ENCODE measurements at places on chromosomes 16 and 17.

DNA sequence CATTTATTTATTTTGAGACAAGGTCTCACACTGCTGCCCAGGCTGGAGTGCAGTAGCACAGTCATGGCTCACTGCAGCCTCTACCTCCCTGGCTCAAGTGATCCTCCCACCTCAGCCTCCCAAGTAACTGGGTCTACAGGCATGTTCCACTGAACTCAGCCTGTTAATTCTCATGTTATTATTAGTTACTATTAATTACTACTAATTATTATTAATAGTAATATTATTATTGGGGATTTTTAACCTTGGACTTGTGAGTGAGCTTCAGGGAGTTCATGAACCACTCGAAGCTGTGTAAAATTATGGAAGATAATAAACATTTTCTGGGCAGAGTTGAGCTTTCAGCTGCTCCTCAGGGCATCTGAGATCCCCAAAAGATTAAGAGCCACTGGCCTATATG is 4.6 kb upstream of the STAC2 start:
- no peak for DNase-seq

DNA sequence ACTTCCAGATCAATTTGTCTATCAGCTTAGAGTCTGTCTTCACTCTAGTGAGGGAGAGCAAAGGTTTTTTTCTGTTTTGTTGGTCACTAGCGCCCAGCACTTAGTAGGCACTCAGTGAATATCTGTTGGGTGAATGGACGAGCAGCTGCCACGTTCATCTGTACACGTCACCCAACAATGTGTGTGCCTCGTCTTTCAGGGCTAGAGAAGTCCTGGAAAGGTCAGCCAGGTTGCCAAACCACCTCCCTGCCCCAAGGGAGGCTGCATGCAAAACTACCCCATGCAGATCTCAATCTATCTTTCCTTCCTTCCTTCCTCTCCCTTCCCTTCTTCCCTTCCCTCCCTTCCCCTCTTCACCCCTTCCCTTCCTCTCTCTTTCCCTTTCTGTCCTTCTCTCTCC is 340.9 kb downstream of the SOX9 start:
- no peak for DNase-seq

GRCh38 chr17:60535382-60536279 is 9.6 kb upstream of the APPBP2 start:
- no peak for DNase-seq

DNA sequence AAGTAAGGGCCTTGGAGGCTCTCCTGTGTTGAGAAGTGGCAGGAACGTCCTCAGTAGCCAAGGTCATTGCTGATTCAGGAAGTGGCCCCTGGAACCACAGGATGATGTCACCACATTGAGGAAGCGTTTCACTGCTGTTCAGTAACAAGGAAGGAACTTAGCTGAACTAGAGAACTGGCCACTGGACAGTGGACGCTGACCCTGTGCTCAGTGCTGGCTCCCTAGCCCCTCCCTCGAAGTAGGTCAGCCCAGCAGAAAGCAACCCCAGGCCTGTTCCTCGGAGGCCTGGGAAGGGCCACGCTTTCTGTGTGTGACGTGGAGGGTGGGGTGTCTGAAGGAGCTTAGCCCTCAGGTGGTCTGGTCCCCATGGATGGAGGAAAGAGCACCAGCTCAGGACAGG is 58.3 kb downstream of the B9D1 start:
- no peak for DNase-seq

- peak; percentile 63 for DNase-seq
Measured at GRCh38 chr17:74960570-74961342, 11.8 kb downstream of the HID1 start.

GRCh38 chr17:12348476-12348875 is 317.2 kb upstream of the MYOCD start:
- DNase-seq = no peak

DNA sequence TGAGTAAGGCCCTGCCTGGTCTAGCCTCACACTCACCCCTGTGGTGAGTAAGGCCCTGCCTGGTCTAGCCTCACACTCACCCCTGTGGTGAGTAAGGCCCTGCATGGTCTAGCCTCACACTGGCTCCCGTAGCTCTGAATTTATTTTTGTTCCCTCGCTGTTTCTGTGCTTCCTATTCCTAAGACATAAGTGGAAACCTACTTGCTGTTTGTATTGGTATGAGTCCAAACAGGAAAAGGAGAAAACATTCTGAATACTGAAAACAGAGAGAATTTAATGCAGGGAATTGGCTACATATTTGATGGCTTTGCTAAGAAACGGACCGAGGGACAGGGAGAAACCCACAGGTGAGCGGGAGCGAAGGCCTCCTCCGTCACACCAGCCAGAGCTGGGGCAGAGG is 267.8 kb downstream of the FOXL1 start:
- no peak for DNase-seq

- DNase-seq = no peak
Measured at GRCh38 chr17:51305182-51305581, 44.8 kb downstream of the UTP18 start.

GRCh38 chr17:53571342-53571741 is 251.4 kb upstream of the KIF2B start:
- DNase-seq = no peak

- peak; percentile 38 for DNase-seq
Measured at GRCh38 chr16:50841081-50841886, 99.4 kb downstream of the CYLD start.

DNA sequence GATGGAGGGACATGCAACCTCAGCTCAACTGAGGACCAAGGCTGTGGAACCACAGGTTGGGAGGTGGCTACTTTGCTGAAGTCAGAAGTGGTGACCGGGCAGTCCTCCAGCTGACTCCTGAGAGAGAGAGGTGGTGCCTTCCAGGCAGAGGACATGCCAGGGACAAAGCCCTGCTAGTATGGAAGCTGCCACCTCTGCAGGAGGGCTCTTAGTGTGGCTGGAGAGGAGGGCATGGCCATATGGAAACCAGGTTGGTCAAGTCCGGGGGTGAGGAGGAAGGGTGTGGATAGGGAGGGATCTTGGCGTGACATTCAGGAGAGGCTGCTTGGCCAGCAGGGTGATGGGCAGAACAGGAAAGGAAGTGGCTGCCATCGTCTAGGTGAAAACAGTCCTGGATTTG is 5.7 kb downstream of the C16orf86 start:
- no peak for DNase-seq

GRCh38 chr17:39110435-39111136 is 40.9 kb downstream of the PLXDC1 start:
- DNase-seq = no peak

- no peak for DNase-seq
Measured at GRCh38 chr16:89855301-89855945, 18.0 kb upstream of the TCF25 start.

DNA sequence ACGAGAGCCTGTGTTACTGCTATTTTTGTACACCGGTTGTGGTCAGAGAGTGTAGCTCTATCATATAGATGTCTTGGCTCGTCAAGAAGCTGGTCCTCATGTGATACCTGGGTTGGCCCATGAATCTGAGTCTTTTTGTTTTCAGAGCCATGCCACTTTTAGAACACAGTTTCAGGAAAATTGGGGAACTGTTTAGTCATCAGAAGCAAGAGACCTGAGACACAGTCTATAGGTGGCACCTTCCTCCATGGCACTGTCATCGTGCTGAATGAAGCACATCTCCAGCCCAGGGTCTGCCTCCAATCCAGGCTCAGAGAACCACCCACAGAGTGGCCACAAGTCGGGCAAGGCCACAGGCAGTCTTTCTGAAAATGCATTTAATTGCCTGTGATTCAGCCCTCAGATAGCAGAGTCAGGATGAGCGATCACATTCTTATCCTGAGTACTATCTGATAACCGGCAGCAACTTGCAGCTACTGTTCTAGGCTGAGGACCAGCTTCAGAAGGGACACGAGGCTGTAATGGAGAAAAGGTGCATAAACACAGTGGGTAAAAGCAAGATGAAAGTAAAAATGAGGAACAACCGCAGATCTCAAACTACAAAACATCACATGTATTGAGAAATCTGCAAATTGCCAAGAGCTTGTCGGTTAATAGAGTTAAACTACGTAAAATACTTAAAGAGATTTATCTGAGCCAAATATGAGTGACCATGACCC is 14.2 kb upstream of the HAPSTR1 start:
- DNase-seq = peak; percentile 34

- no peak for DNase-seq
Measured at GRCh38 chr16:20409398-20410120, at the start of gene ACSM5. Gene ACSM5, plus strand, starts transcription at chr16:20409534. Its CDS starts 1,951 bp downstream, at chr16:20411485.

GRCh38 chr16:492211-492875 is 35.2 kb upstream of the CAPN15 start:
- no peak for DNase-seq

DNA sequence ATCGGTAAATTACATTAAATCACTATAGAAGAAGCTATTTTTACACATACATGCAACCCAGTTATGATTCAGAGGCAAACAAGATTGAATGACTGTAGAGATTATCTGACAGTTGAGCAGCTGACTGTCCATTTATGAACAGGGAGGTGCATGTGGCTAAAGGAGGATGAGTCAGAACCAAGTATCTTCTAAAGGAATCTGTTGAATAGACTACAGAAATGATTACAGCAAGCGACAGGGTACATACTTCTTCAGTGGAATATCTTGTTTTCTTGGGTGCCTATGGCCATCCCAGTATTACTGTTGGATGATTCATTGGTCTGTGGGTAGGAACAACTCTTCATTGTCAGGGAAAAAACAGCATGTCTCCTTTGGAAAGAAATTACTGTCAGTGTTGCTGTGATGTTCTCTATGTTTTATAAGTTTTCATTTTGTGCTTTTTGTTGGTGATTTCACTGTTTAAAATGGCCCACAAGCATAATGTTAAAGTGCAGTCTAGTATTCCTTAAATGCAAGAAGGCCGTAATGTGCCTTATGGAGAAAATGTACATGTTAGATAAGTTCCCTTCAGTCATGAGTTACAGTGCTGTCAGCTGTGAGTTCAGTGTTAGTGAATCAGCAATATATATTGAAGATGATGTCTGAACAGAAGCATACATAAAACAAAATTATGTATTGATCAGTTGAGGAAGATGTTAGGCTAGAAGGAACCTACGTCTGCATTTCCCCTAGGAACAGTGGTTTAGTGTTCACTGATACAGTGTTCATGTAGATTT is 27.0 kb downstream of the CBFB start:
- DNase-seq = peak; percentile 92

DNA sequence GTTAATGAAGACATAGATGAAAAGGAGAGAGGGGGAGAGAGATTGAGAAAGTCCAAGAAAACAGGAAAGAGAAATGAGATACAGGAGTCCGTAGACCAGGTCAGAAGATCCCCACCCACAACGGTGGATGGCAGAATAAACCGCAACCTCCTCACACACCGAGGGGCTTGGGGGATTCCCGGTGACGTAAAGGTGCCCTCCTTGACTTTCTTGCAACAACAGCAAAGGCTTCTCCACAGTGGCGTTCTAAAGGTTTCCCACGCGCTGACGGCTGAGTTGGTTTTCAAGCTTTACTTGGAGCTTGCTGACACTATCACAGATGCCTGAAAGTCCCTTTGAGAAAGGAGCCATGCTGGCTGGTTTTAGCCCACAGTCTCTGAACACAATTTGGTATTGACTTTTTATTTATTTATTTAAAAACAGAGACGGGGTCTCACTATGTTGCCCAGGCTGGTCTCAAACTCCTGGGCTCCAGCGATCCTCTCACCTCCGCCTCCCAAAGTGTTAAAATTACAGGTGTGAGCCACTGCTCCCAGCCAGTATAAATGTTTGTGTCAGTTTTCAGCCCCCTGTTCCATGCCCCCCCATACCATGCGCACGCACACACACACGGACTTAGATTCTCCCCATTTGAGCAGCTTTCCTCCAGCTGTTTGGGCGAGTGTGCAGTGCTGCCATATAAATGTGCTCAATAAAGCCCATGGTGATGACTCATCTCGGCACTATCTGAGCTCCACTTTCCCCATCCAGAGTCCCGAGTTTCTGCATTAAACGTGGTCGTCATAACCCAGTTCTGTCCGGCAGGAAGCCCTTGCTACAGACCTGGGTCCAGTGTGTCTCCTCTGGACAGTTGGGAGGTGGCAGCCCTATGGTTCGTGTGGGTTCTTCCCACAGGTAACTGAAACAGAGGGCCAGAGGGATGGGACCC is 33.0 kb upstream of the SEC14L1 start:
- DNase-seq = no peak

- DNase-seq = no peak
Measured at GRCh38 chr16:57301126-57301817, 16.8 kb upstream of the PLLP start.

GRCh38 chr16:75097941-75098901 is 18.4 kb downstream of the LDHD start:
- DNase-seq = peak; percentile 83

DNA sequence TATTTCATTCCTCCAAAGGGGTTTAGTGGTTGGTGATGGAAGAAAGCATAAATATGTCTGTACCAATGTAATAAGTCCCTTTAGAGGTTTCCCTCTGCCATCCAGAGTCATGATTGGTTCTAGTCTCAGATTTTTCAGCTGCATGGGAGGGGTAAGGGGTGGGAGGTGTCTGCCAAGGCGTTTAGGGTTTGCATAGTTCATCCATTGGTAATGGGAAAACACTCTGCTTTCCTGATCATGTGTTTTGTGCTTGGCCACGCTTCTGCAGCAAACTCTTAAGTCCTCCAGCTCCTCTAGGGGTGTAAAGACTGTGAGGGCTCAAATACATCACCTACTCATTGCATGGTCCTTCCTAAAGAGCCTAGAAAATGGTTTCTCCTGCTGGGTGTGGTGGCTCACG is 29.8 kb downstream of the LIG3 start:
- DNase-seq = no peak

- DNase-seq = no peak
Measured at GRCh38 chr16:64808474-64808873, 313.4 kb downstream of the CDH11 start.

GRCh38 chr17:2716649-2717048 is 5.1 kb upstream of the CLUH start:
- DNase-seq = no peak

- no peak for DNase-seq
Measured at GRCh38 chr17:40303009-40303657, 5.8 kb upstream of the RARA start.

DNA sequence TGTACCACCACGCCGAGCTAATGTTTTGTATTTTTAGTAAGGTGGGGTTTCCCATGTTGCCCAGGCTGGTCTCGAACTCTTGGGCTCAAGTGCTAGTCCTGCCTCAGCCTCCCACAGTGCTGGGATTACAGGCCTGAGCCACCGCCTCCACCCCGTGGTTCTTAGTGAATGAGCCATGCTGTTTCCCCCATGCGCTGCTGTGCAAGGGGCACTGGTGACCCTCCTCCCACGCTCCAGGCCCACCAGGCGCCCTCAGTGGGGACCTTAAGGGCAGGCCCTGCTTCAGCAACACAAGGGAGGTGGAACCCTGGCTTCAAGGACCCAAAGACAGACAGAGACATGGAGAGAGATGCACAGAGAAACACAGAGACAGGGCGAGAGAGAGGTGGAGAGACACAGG is 15.4 kb upstream of the NUDT16L1 start:
- no peak for DNase-seq

All from activated CD4-positive, alpha-beta T cell treated with anti-CD3 and anti-CD28 coated beads, Interleukin-10, Interleukin-2, amounts not matched to agents 100 ng/mL and 50 ng/mL, durations not matched to agents 16 hours and 8 hours (primary cell).